ENCODE measurements at places on chromosomes 1 and 21.

- no peak for DNase-seq
These were observed 14.4 kb upstream of the ZFYVE9 start for GRCh38 chr1:52127181-52128180.

GRCh38 chr1:6461538-6462411, 4.2 kb downstream of the TNFRSF25 start:
- DNase-seq: no peak

- no peak for DNase-seq
These were observed 11.9 kb downstream of the FCRL4 start for GRCh38 chr1:157585984-157586383.

DNA sequence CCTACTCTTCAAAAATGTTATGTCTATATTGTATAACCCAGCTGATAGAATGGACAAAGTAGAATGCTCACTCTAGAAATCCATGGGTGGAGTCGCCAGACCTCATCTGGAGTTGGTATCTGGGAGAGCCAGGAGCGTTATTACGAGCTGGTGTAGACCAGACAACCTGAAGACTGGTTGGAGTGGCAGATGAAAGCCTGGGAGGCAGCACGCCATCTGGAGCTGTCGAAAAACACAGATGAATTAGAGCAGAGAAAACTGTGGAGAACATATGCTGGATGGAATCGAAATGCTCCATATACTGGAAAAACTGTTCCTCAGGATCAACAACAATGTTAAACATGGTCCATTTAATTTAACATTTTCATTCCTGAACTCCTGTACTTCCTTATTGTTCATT, 333.6 kb downstream of the KCTD3 start:
- no peak for DNase-seq

GRCh38 chr1:4312024-4312423, 342.4 kb upstream of the AJAP1 start:
- no peak for DNase-seq

GRCh38 chr1:119544165-119544762, 37.3 kb downstream of the HSD3B1 start:
- no peak for DNase-seq

DNA sequence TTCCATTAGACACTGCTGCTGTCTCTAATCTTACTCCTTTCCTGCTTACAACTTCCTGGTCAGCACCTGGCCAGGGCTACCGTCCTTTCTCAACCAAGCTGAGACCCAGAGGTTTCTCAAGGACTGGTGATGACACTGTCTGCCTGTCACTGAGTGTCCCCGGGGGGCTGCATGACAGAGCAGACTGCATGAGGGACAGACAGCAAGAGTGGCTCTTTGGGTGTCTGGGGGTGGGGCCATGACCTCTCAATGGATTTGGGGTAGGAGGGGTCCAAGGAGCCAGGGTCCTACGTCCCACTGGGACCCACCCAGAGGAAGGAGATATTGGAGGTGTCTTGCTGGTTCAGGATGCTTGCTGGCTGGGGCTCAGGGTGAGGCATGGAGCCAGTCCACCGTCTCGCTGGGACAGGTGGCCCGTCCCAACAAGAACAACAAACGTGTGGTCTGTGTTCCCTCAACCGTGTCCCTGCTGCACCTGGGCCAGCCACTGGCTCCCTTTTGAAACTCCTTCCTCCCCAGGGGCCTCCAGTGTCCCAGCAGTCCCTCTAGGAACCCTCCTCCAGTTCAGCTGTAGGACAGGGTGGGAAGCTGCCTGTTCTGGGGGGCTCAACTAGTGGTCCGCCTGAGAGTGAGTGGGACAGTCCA, 344.6 kb upstream of the AJAP1 start:
- no peak for DNase-seq

GRCh38 chr1:236336084-236336483, 54.3 kb upstream of the ERO1B start:
- DNase-seq: no peak

- peak; percentile 30 for DNase-seq
These were observed 8.2 kb downstream of the HAPLN2 start for GRCh38 chr1:156627313-156627880.

DNA sequence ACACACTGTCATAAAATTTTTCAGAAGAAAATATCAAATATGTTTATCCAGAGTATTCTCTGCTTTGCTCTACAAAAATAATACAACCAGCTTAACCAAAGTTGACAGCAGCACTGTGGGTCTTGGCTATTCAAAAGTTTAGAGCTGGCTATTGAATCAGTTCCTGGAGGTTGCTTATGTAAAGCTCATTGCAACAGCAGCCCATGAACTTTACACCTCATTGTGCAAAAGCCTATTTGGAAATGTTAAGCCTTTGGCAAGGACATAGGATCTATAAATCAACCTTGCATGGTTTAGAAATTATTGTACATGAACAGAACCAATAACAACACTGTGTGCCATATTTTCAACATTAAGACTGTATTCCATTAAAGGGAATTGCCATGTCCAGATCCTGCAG, 714.9 kb downstream of the ADGRL2 start:
- no peak for DNase-seq

GRCh38 chr1:181483285-181484195, at the start of gene CACNA1E:
Gene CACNA1E (plus strand): TSS chr1:181483517. CDS start chr1:181483745, 228 bp downstream.
- no peak for DNase-seq

GRCh38 chr1:20982316-20982715, 194.4 kb downstream of the EIF4G3 start:
- no peak for DNase-seq

DNA sequence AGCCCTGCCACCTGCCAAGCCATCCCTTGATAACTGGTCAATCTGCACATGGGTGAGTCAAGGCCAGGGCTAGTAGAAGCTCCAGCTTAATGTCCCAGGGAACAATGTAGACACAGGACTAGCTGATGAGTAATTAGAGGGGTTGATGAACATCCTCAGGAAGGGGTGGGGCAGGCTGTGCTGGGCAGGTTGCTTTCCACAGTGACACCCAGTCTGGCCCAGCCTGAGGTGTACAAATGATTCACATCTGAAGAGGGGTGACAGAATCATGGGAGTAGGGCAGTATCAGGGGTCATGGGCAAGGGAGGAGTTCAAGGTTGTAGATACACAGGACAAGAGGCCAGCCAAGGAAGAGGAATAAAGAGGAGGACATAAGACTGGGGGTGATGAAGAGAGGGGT, 4.3 kb downstream of the LPAR3 start:
- no peak for DNase-seq

DNA sequence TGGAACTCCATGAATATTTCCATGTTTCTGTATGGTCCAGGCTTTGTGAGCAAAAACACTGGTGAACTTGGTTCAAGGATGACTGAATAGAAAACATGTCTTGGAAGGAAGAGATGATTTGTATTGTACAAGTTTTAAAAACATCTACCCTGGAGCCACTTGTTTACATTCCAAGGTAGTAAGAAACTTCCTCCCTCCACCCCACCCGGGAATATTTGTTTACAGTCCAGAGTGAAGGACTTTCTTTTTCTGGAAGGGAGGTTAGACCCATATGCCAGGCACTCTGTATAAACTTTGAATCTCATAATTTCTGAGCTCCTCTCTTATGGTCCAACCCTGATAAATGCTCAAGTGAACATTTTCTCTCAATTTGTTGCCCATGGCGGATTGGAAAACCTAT, 323.3 kb upstream of the LYPLAL1 start:
- no peak for DNase-seq

GRCh38 chr1:14655385-14655784, 56.9 kb downstream of the KAZN start:
- DNase-seq: no peak

DNA sequence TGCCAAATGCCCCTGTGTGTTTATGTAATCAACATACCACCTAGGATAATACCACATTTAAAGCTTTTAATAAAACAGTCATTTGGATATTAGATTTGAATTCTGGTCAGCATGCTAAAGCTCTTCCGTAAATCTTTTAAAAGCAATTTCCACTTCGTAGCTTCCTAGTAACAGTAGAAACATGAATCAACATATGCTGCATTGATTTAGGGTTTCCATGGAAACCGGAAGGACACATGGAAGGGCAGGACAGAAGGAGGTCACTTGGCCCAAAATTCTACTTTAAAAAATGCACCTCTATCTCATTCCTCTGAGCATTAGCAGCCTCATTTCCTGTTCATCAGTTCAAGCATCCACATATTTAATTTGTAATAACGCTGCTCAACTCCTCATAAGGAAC, 8.1 kb downstream of the RGS8 start:
- no peak for DNase-seq

GRCh38 chr1:192787914-192788585, 20.8 kb upstream of the RGS2 start:
- DNase-seq: no peak

GRCh38 chr1:13725714-13726175, 25.8 kb downstream of the PRDM2 start:
- DNase-seq: no peak

GRCh38 chr21:43928222-43929125, 63.5 kb downstream of the AGPAT3 start:
- DNase-seq: no peak

DNA sequence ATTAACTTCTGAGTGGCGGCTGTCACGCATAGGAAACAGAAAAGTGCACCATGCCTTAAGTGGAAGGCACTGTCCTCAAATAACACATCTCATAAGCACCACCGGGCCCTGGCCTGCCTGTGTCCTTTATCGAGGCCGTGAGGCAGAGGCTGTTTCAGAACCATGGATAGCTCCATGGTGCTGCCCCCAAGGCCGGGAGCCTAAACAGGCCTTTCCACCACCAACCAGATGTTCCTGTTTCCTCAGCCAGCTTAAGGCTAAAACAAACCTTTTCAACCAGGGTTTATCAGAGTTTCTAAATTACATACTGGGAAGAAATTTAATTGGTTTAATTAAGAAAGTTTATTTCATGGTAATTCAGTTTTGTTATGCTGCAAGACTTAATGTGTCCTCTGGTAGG, 114.4 kb downstream of the DMRTA2 start:
- no peak for DNase-seq

GRCh38 chr21:31983120-31983519, 110.3 kb downstream of the HUNK start:
- no peak for DNase-seq

GRCh38 chr21:33894736-33895288, 20.8 kb downstream of the ATP5PO start:
- peak; percentile 43 for DNase-seq

DNA sequence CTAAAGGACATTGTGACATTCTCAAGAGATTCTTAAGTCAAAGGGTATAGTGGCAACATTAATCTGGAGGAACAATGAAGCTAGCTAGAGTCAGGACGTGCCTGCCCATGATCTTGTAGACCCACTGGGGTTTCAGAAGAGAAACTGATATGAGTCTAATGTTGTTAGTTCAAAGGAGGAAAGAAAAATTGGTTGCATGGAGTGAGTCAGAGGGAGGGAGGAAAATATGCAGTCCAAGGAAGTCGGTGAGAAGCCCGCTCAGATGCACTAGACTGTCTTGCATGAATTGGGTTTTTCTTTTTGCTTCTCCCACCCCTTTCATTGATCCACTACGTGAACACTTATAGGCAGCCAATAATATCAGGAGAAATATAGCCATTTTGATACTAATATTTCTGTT, 53.8 kb upstream of the SYT14 start:
- no peak for DNase-seq

- DNase-seq: no peak
These were observed 16.6 kb downstream of the NPL start for GRCh38 chr1:182806015-182806678.

DNA sequence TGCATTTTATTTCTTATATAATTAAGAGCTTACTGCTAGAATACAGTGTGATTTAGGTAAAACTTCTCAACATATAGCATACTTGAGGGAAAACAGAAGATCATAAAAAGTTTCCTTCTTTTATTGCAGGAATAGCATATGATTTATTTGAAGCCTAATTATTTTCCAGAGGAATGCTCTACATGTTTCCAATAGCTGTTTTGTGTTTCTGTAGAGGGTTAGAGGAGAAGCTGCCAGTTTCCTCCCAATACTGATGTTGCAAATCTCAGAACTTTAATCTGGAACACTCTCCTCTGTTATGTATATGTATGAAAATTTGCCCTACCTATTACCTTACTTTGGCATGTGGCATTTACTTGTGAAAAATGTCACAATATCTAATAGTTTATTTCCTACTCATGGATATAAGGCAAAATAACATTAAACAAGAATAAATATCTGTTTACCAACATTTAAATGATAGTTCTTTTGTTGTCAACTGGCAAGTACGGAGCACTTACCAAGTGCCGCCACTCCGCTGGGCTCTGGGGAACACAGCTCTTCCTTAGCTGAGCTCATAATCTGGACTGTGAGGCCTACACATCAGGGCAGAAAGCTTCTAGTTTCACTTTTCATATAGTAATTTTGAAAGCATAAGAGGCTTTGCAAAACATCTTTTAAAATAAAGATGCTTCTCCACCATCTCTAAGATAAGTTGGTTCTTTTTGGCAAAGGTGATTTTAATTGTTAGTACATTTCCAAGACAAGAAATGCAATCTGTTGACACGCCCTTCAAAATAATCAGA, 239.8 kb upstream of the C1orf105 start:
- peak; percentile 11 for DNase-seq

- DNase-seq: no peak
These were observed 3.4 kb upstream of the PLEKHM2 start for GRCh38 chr1:15680561-15681348.

GRCh38 chr1:30704765-30705509, 18.4 kb downstream of the MATN1 start:
- DNase-seq: no peak

- no peak for DNase-seq
These were observed 26.6 kb upstream of the FAM20B start for GRCh38 chr1:178999061-178999460.

- DNase-seq: no peak
These were observed 1.9 kb downstream of the ETNK2 start for GRCh38 chr1:204149635-204150565.
